Midbrain (tissue), 1 donor: ENCODE measurements at places on chromosomes 13 and 19.

DNA sequence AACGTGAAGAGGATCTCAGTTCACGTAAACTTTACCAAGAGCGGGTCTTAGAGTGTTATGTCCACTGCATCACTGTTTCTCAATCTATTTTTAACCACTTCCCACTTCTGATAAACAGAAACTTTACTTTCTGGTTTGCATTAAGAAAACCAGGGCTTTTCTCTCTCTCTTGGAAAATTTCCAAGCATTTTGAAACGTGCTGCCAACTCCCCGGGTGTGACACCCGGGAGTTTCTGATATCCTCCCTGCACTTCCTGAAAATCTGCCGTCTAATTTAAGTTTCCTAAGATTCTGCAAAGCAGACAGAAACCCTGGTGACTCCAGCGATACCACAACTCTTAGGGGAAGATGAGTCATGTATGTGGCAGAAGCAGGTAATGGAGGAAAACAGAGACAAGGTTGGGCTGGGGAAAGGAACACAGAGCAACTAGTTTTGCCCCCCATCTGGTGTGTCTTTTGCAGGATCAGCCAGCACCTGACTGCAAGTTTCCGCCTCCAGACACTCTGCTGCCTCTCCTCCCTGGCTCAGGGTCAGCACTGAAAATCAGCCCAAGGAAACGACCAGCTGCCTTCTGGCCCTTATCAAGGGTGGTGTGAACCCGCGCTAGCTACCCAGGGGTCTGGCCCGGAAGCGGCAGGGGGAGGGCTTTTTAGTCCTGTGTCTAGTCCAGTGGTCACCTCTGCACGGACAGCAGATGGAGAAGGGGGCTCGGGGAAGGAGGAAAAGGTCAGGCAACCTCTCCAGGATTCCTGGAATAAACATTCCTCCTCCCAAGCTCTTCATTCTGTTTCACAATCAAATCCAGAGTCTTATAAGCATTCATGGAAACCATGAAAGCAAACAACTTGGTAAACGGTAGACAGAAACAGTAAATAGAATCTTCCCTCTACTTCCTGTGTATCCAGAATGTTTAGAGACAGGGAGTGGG, 11.3 kb upstream of the FFAR2 start:
- DNase-seq = no peak

DNA sequence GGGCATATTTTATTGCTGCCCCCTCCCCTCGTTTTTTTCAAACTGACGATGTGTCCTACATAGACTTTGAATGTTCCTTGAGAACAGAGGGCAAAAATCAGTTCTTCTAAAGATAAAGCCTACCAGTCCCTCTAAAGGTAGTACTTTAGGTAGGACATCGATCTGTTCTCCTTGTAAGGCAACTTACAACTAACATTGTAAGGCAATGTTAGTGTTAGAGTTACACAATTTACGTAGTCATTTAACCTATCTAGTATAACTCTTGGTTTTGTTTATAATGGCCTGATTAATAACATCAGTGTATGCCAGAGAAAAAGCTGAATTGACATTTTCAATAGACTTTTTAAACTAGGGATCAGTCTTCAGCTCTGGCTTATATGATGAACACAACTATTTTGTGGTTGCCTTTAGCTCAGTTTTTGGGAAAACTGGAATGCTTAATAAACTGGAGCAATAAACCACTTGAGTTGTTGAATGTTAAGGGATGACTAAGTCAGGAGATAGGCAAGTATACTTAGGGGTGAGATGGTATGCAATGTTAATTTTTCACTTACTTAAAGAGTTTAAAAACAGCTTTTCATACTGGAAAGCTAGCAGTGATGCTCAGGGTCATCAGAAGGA, 2.2 kb downstream of the NDFIP2 start:
- no peak for DNase-seq

DNA sequence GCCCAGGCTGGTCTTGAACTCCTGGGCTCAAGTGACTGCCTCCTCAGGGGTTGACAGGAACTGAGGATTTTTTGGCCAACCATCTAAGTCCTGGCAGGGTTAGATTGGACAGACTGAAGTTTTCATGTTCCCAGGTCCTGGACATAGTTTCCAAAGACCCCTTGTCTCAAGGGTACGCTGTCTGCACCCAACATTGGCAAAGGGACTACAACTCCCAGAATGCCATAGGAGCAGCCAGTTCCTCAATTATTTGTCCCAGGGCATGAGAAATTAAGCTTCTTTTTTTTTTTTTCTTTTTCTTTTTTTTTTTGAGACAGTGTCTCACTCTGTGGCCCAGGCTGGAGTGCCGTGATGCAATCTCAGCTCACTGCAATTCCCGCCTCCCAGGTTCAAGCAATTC, 6.9 kb downstream of the GYS1 start:
- no peak for DNase-seq

DNA sequence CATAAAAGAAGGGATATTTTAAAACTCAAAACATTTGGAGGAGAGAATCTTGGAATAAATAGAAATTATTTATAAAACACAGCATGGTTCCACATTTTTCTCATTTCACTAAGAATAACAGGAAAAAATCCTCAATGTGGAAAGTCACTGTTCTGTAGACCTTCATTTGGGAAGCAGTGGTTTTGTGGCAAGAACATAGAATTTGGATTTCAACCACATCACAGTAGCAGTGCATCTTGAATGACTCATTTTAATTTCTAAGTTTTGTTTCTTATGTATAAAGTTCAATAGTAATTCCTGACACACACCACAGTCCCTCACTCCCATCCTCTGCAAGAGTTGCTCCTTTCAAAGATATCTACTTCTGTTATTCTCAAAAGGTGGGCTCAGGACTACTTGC, 264.0 kb downstream of the ENOX1 start:
- DNase-seq = no peak

GRCh38 chr19:14187561-14187960, 18.4 kb downstream of the ADGRL1 start:
- DNase-seq = no peak
